Kidney tubule cell (primary cell): ENCODE measurements at places on chromosomes 4 and X.

DNA sequence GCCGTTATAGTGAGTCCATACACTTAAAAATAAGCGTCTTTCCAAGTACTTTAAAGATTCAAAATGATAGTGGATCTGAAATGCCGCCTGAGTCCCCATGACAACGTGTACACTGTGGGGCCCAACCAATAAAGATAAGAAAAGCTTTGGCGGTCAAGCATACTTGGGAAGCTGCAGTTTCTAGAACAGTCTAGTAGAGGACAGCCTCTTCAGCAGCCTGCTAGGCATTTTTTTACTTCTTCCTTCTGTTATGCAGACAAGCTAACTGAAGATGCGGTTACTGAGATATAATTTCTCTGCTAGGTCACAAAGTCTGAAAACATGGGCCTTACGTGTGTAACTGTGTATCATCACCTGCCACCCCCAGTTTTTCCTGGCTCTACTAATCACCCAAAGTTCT lies 402 bp upstream of the UPRT start:
- no peak for DNase-seq

DNA sequence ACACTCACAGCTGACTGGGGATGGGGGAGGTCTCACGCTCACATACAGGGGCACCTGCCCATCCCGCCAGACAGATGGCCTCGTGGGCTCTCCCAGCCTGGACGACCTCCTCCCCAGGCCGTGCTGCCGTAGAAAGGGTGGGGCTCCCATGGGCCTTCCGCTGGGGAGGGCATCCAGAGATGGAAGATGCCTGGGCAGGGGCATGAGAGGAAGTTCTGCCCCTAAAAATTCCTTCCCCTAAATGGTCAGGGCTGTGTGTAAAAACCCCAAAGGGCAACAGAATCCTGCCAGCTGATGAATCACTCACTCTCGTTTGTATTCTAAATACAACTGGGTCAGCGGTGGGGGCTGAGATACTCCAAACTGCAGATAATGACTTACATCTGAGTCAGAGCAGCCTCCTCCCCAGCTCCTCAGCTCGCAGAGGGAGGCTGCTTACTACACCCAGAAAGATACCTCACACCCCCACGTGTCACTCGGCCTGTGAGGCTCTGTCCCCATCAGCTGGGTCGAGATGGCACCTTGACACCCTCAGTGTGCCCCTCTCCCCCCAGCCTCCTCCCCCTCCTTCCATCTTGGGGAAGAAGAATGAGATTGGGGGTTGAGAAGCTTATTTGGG lies 10.1 kb downstream of the WDR1 start:
- DNase-seq, result peak; percentile 96

DNA sequence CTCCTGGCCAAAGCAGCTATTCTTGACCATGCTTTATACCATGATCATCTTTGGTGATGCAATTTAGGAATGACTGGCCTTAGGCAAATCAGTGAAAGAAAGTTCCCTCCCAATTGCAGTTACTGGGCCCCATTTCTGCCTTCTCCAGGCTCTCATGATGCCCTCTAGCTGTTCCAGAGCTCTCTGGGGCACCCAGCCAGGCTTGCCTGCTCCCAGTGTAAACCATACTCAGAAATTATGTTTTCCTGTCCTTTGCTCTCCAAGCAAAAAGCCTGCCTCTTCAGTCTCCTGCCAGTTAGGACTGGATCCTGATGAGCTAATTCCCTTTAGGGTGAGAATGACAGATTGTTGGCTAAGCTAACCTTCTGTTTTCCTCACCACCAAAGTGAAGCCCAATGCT lies 85.3 kb upstream of the RBPJ start:
- DNase-seq, result no peak

DNA sequence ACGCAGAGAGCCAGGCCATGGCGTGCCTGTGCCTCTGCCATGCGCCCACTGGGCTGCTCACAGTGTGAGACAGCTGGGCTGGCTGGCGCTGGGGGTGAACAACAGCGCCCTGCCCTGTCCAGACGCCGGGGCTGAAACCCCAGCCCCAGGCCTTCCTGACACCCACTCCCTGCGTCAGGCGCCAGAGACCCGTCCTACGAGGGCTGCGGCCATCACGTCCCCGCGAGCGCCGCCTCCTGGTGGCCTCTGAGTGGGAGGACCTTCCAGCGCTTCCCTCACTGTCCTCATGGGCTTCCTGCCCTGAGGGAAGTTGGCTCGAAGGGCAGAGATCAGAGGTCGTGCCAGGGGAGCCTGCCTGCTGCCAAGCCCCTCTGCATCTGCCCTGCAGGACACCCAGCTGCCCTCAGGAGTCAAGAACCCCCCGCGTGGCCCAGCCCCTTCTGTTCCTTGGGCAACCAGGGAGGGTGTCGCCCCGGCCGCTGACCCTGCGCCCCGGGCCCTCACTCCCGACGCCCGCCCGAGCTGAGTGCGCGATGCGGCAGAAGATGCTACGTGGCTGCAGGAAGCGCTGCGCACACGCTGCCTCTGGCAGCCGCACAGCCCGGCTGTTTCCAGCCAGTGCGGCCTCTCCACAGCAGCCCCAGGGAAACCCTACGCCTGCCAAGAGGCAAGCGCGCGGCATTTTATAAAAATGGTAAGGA lies 16.2 kb downstream of the NELFA start:
- DNase-seq, result no peak

DNA sequence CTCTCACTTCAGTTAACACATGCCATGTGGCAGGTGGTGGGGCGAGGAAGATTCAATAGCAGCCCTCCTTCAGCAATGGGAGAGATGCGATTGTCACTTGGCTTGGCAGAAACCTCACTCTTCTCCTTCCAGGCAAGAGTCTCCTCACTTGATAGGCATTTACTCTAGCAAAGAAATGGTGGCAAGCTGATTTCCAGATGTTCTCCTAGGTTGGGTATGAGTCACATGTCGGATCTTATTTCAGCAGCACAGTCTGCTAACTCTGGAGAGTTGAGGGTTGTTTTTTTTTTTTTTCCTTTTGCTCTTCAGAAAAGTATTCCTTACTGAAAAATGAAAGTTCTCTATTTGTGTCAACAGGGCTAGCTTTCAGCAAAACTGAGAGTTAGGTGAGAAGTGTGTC lies 119.5 kb upstream of the CHRDL1 start:
- peak; percentile 20 for DNase-seq

DNA sequence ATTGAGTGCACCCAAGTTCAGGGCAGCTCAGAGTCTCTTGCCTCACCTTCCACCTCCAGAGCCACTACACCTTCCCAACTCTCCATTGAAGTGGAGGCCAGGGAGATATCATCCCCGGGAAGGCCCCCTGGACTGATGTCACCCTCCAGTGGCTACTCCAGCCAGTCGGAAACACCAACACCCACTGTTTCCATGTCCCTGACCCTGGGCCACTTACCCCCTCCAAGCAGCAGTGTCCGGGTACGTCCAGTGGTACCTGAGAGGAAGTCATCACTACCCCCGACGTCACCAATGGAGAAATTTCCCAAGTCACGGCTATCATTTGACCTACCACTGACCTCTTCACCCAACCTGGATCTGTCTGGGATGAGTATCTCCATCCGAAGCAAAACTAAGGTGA lies 7.8 kb upstream of the RTL5 start:
- DNase-seq, result no peak

DNA sequence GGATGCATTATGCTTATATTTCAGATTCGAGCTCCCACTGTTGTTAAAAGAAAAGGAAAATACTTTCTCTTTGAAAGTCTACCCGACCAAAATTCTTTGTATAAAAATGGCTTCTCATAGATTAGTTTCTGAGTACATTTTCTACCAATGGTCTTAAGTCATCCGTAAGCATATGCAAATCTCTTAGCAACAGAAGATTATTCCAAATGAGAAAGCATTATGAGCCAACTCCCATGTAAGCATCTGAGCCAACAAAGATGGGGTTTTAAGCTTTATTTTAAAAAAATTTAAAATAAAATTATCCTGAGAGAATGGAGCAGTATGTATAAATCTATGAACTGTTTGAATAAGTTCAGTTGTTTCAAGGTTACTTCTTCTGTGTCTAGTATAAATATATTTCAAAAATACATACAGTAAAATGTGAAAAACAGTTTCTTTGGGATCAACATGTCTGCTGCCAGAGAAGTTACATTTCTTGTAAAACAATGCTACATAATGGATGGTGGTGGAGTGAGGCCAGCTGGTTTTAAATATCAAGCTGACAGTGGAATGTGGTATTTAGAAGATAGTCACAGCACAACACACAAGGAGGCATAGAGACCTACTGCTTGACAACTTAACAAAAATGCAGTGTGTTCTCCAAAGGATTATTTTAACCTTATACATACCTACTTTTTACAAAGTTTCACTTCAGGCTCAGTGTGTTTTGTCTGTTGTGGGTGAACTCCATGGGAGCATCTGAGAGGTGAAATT lies 199.5 kb upstream of the DIPK2B start:
- no peak for DNase-seq

GRCh38 chr4:48985976-48986653 lies at the start of gene CWH43:
TSS of gene CWH43 (plus strand) at chr4:48986275. CDS start at chr4:48986430, 155 bp downstream.
- peak; percentile 55 for DNase-seq

DNA sequence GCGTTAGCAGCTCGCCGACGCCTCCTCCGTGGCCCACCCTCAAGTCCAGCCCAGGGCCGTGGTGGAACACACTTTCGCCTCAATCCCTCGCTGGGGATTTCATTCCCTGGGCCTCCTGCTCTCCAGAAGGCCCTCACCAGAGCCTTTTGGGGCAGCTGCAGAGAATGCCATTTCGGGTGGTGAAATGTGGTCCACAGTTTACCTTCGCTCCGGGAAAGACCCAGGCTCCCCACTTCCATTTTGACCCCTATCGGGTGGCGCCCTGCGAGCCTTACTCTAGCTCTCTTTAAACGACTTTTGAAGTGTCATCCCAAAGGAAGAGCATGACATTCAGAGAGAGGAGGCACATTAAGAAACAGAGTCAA lies 496 bp downstream of the SH2D1A start:
- no peak for DNase-seq

DNA sequence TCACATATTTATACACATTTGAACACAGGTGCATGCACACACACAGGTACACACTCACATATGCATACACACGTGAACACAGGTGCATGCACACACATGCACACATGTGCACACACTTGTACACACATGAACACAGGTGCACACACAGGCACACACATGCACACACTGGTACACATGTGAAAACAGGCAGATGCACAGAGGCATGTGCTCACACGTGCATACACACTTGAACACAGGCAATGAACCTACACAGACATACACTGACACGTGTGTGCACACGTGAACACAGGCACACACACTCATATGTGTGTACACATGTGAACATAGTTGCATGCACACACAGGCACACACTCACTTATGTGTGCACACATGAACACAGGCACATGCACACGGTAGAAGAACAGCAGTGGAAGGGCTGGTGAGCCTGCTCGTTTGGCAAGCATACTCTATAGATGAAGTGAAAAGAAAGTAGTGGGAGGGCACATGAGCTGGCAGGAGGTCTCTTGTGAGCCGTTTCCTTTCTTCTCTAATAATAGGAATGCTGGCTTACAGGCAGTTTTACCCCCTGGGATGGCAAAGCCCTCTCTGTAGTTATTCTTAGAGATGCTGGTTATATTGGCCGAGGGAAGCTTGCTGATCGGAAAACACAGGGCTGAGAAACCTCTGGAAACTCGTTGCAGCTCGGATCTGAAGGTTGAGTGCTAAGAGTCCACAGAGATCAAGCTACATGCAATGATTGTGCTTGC lies 279.6 kb upstream of the CLNK start:
- DNase-seq, result no peak

- peak; percentile 4 for DNase-seq
Observed at GRCh38 chr4:122195718-122196117, 43.6 kb downstream of the BLTP1 start.

DNA sequence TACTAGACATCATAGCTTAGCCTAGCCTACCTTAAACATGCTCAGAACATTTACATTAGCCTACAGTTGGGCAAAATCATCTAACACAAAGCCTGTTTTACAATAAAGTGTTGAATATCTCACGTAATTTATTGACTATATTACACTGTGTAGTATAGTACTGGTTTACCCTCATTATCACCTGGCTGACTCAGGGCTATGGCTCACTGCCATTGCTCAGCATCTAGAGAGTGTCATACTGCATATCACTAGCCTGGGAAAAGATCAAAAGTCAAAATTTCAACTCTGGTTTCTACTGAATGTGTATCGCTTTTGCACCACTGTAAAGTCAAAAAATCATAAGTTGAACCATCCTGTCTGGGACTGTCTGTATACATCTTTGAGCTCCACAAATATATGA lies 78.6 kb downstream of the CEP44 start:
- peak; percentile 35 for DNase-seq

GRCh38 chr4:102438396-102439235 lies 62.5 kb upstream of the NFKB1 start:
- peak; percentile 63 for DNase-seq

DNA sequence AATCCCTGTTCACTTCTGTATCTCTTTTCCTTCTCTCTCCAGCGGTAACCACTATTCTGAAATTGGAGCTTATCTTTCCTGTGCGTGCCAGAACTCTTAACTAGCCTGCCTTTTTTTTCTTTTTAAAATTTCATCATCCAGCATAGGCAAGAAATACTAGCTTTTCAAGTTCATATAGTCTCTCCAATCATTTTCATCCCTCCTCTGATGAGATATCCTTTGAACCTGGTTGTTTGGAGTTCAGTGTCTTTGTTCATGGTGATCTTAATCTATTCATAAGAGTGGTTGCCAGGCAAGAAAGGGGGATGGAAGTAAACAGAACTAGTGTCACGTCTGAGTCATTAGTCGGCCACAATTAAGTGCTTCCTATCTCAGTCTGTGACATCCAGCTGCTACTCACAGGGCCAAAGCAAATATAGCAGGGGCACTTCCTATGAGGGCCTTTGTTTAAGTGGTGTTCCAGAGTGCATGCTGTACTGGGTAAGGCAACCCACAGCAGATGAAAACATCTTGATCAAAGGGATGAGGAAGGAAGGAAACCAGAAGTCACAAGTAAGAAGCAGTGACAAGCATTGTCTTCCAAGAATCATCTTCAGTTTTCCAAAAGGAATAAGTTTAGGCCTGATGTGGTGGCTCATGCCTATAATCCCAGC lies 56.4 kb upstream of the XIAP start:
- DNase-seq, result peak; percentile 94

GRCh38 chr4:66331761-66332160 lies 661.5 kb upstream of the EPHA5 start:
- no peak for DNase-seq
